ENCODE measurements at places on chromosomes 7 and 10.
A peak's percentile ranks its signal among the peaks of the same experiment; 100 is the strongest.

- no peak for DNase-seq
Observed at GRCh38 chr10:90999512-91000172, 78.8 kb upstream of the ANKRD1 start.

DNA sequence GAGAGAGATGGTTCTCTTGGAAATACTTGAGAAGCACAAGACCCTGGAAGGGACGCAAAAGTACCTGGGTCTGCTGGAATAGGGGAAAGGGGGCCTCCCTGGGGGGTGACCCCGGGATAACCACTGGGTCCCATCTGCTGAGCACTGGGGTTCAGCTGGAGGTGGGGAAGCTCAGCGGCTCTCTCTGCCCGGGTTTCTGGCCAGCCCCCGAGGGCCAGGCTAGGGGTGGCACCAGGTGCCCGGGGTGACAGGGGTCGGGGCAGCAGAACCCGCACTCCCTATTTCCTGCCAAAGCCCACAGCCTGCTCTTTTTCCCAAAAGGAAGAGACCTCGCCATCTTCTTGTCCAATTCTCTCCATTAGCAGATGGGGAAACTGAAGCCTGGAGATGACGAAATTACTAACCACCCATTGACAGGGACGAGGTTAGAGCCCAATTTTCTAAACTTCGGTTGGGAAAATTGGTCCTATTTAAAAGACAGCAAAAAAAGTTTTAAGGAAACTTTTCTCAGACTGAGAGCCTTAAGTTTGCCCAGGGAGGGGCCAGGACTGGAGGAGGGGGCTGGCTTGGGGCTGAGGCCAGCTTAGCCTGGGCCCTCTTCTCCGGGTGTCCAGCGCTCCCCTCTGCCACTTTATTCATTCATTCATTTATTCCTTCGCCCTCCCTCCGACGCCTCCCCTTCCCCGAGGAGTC is 17.8 kb upstream of the GATA3 start:
- no peak for DNase-seq

DNA sequence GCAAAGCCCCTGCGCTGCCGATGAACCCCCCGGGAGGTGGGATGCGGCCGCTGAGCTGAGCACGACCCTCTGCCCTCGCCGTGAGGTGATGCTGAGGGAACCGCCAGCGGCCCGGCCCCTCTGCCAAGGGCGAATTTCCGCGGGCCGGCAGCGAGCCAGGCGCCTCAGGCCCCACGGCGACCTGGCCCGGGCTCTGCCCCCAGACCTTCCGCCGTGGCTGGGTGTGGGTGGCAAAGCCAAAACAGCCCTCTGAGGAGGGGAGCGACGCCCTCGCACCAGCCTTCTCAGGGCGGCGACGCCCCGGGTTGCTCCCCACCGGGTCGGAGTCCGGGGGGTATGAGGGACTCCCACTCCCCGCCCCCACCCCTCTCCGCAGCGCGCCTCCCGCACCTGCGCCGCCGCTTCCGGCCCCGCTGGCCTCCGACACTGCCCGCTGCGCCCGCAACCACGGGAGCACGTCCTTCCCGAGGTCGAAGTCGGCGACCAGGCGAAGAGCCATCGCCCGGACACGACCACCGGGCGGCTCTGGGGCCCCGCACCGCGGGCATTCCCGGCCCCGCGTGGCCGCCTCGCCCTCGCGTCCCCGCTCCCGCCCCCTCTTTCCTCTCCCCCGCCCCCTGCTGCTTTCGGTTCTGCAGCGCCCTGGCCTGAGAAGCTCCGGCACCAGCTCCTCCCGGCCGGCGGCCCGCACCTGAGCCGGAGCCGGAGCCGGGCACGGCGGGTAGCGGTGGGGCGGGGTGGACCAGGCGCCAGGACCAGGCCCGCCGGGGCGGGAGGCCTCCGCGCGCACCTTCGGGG is at the start of gene GSAP:
Gene GSAP, minus strand, starts transcription at position 527 of the 798 bp plus-strand sequence. Its CDS starts 28 bp downstream, at position 499.
- no peak for DNase-seq

DNA sequence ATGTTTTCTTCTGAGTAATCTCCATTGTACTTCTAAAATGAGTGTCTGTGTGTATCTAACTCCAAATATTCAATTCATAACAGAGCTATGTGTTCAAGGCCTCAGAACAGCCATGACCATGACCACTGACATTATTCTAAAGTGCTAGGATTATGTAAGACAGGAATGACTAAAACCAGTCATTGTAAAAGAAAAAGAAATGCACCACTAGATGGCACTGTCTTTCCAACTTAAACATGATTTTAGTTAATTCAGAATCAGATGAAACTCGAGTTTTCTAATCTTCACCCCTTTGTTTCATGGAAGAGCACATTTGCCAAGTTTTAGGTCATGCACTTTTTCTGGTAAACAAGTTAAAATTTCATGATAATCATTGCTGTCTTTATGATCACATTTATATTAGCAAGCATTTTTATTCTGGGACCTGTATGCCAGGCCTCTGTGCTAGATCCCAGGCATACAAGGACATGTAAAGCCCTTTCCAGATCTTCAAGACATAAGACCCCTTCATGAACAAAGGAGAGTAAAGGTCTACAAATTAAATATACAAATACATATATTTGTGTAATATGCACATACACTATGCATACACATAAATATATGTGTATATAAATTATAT is 26.1 kb upstream of the RSU1 start:
- peak; percentile 69 for DNase-seq

DNA sequence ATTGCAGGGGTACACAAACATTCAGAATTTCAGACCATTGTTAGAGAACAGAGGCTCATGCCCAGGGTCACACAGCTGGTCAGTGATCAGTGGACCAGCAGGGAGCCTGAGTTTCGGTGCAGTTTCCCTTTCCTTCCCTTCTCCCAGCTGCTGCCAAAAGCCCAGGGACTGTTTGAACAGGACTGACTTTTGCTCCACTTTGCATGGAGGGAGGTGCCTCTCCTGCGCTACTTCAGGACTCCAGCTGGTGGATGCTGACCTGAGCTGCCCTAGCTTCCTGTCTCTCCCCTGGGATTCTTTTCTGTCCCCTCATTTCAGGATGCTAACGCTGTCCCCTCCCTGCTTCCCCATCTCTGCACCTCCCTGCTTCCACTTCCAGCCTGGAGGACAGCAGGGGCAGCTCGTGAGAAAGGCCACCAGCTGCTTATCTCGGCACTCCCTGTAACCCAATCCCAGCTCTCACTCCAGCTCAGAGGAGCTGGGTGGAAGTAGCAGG is 14.5 kb downstream of the SH2D4B start:
- no peak for DNase-seq

DNA sequence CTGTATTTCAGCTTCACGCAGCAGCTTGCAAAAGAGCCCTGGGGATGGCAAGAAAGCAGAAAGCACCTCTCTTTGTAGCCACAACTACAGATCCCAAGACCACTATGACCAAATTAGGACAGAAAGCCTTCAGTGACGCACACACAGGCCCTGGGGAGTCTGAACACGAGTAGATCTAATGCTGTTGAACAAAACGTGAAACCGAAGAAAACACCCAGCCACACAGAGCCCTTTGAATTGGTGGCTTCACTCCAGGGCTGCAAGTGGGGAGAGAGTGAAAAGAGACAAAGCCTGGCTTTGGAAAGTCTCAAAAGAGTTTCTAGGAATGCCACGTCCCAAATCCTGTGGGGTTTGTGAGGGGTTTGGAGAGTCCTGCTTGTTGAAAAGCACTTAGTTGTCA is 28.4 kb downstream of the PLXNA4 start:
- DNase-seq, result no peak

DNA sequence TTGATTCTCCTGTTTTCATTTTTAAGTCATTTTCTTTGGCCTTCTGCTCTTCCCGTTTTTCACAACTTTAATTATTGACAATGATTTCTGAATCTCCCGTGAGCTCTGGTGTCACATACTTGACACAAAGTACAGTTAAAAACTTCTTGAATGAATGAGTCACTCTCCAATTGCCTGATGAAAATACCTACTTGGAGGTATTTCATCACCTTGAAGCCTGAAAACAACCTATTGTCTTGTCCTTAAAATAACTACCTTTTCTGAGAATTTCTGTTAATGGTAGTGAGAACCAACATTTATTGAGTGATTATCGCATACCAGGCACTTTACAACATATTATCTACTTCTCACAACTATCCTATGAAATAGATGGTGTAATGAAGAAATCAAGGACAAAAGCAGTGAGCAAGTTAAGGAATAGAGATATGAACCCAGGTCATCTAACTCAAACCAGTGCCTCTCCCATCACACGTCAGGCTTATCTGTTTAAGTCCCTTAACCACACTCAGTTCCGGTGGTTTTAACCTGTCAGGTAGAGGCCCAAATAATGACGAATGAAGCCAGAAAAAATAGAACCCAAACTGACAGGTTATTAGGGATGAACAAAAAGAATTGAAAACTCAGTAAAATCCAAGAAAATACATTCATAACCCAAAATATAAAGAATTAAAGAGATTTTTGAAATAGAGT is 11.6 kb downstream of the BET1 start:
- no peak for DNase-seq

DNA sequence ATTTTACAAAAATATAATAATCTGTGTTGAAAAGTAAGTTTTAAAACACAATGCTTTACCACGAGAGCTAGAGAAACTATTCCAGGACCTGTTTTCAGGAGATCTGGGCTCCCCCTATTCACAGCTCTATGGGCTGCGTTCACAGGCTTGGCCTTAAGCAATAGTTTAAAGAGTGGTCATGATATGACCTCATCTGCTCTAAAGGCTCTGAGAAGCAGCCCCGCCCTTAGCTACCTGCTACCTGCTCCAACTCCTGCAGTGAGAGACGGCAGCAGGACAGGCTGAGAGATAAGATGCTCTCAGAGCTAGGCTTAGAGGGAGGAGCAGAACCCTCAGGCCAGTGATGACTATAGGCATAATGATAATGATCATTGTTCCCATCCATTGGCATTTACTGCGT is 12.6 kb downstream of the ALOX5 start:
- DNase-seq, result no peak

DNA sequence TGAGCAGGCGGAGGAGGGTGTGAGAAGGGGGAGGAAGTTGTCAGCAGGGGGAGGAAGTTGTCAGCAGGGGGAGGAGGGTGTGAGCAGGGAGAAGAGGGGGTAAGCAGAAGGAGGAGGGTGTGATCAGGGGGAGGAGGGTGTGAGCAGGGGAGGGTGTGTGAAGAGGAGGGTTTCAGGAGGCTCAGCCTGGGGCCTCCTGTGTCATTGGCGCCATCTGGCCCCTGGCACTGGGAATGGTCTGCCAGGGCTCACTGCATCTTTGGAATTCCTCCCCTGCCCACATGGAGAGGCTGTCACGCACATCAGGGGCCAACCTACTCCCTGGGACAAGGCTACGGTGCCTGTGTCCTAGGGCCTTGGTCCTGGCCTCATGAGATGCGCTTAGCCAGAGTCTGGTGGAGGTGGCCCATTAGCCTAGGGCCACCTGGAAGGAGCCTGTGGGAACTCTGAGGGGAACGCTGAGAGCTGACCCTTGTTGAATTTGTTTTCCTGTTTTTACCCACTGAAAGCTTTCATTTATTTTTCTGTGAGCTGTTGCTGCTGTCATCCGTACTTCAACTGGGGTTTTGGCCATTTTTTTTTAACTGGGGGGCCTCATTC is 18.0 kb downstream of the CAMK2B start:
- DNase-seq, result peak; percentile 11

DNA sequence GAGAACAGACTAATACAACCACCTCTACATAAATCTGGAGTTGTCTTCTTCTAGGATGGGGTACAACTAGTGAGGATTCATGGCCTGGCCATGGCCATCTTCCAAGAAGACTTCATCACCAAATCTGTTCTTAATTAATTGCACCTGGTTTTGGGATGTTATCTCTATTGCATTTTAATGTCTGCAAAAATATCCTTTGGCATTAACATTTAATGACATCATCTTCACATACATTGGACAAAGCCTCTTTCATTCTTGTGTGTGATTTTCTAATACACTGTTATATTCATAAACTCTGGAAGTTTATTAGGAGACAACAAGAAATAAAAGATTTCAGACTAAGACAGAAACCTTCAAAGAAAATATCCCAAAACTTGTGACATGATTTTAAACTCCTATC is 124.2 kb upstream of the ABCB5 start:
- no peak for DNase-seq

- no peak for DNase-seq
Observed at GRCh38 chr7:34471844-34472243, 186.2 kb upstream of the NPSR1 start.

- no peak for DNase-seq
Observed at GRCh38 chr10:15045380-15045779, 1.6 kb downstream of the OLAH start.

GRCh38 chr7:42347616-42348015 is 110.6 kb upstream of the GLI3 start:
- DNase-seq, result no peak

DNA sequence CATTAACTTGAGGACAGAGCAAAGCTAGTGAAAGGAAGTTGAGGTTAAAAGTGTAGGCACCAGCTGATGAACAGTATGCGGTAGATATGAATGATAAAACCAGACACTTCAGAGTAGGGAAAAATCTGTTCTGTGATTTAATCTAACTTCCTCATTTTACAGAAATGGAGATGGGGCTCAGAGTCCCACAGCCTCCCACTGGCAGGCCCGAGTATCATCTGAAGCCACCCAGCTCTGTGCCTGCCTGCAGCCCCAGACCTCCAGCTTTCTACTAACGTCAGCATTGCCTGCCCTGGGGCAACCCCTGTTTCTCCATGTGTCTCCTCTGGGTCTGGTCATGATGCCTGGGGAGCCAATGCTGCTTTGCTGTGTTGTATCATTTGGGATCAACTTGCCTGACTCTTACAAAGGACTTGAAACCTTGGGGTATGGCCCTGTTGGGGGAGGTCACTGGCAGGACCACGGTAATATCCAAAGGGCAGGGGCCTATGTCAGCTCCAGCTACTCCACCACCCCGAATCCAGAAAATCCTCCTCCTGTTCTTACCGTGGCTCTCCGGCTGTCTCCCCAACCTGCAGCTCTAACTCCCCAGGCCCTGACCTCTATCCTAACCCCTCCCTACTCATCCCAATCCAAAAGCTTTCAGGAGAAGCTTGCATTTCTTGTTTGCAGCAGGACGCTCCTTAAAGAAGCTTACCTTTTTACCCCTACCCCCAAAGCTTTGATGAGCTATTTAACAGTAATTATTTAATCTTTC is 56.2 kb upstream of the NPY start:
- DNase-seq, result no peak

DNA sequence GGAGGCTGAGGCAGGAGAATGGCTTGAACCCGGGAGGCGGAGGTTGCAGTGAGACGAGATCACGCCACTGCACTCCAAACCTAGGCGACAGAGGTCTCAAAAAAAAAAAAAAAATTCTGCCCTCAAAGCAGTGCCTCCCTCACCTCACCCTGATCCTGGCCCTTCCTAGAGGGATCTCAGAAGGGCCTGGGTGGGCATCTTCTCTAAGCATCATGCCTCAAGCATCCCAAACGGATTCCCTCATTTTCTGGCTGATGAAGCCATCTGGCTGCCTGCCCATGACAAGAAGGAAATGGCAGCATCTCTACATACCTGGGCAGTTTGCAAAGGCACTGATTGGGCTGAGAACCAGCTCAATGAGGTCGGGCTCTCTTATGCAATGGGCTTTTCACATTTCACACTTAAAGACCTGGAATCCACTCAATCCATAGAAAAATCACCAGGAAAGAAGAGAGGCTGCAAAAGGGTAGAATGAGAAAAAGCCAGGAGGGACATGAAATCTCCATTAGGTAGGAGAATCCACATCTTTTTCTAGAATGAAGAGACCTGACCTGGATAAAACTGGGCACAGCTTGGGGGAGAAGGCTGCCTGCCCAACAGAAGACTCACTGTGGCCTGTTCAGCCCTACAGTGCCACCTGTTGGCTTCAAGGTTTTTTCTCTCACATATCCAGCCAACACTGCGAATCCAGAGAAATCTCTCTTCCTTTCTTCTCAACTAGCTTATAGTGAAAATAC is 48.1 kb downstream of the PDLIM1 start:
- no peak for DNase-seq

GRCh38 chr10:33309406-33309805 is 25.1 kb downstream of the NRP1 start:
- no peak for DNase-seq

GRCh38 chr7:105216786-105217185 is 171.9 kb downstream of the SRPK2 start:
- DNase-seq, result no peak
